AG09309 (cell line): ENCODE measurements at places on chromosomes 11 and 22.

DNA sequence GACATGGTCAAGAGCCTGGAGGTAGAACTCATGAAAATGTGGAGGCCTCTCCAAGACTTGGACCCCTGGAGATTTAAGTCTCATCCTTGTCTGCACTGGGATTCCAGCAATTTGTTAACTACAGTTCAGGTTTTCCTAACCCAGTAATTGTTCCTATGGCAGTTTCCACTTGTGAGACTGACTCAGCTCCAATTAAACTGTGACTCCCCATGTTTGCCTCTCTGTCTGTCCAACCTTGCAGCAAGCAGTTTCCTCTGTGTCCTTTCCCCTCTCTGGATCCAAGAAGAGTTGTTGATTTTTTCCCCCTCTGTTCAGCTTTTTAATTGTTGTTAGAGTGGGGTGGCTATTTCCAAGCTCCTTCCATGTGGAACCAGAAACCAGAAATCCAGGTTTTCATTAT, 16.2 kb upstream of the ARHGAP20 start:
- no peak for DNase-seq

DNA sequence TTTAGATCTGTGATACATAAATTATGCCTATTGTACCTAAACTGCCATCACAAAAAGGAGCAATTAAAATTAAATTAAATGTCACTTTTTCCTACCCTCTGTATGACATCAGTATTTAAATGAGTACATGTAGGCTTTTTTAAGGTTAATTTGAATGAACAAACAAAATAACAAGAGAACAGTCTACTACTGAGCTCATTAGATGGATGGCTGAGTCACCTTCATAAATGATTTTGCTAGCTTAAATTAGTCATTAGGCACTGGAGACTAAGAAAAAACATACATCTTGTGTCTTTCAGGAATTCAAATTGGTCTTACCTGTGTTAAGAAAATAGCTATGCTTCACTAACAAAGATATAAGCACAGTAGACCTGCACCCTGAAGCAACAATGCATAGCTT, 153.6 kb downstream of the RCN1 start:
- no peak for DNase-seq

GRCh38 chr11:119694334-119694733, 34.7 kb downstream of the NECTIN1 start:
- no peak for DNase-seq

DNA sequence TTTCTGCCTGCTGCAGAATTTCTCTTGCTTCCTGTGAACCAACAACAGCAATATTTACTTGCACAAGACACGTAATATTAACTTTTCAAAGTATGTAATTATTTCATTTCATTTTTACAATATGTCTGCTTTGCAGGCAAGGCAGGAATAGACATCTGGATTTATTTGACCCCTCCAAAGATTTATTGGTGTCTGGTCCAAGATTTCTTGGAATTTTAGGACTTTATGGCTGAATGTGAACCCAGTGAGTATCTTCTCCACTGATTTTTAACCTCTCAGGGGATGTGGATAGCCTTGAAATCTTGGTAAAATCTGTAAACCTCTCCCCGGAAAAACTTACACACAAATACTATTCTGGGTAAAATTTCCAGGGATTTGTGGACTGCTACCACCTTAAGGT, 61.5 kb downstream of the PKNOX2 start:
- DNase-seq, result no peak

- no peak for DNase-seq
Observed at GRCh38 chr22:36334081-36334820, 53.5 kb downstream of the MYH9 start.

DNA sequence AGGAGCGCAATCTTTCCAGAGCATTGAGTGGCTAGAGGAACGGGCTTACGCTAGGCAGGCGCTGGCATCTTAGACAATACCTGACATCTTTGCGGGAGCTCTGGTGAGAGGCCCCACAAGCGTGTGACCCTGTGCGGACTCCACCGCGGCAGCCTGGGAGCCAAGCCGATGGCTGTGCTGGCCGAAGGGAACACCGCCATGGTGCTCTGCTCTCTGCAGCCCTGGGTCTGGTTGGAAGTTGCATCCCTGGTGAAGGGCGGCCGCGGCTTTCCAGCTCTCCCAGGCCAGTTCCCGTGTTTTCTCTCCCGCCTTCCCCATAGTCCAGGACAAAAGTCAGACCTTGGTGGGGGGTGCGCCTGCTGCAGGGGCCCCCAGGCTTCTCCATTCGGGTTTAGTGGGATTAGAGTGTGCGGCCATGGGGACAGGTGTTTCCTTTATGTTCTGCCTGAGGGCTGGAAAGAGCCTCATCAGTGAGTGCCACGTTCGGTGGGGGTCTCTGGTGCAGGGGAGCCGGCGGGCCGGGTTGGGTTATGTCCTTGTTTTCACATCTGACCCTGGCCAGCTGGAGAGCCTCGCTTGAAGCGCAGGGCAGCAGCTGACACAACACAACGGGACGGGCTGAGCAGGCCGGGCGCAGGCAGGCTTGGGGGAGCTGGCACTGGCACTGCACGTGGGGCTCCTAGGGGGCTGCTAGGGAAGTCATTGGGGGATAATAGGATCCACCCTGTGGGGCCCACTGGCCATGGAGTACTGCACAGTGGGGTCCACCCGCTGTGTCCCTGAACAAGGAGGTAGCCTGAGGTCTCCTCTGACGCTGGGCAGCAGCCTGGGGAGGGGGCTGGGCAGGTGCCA, 94.8 kb downstream of the KCNQ1 start:
- no peak for DNase-seq

DNA sequence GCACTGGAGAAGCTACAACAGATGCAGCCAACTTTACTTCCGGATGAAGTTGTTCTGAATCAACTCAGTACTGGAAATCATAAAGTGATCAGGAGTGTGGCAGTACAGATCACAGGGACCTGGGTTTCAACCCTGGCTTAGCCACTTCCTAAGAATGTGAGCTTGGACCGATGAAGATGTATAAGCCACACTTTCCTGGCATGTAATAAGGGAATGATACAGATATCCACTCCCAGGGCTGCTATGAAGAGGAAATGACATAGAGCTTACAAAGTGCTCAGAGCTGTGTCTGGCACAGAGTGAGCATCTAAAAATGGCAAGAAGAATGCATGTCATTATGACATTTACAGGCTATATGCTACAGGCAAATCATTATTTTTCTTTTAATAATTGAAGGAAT, 378.7 kb downstream of the NTM start:
- DNase-seq, result peak; percentile 96

DNA sequence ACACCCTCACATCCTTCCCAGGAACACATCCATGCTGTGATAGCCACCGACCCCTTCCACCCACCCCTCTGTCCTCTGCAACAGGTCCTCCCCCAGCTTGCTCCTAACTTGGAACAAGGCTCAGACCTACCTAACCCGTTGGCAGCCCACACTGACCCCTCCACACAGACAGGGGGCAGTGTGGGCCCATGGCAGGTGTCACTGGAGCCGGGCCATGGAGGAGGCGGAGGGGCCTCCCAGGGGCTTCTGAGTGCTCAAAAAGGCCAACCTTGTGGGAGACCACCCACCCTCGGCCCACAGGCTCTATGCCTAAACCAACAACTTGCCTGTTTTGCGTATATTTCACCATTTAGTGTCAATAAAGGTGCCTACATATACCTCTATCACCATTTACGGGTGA, 57.0 kb downstream of the CERK start:
- DNase-seq, result no peak
